OCI-M1 (cell line): ENCODE measurements at places on chromosomes 6 and 20.

- no peak for DNase-seq
These were observed 4.9 kb upstream of the ZNF831 start for GRCh38 chr20:59158673-59159072.

- DNase-seq: no peak
These were observed 569.7 kb downstream of the NKAIN2 start for GRCh38 chr6:124373386-124373785.

GRCh38 chr20:24501764-24502556 lies 32.5 kb downstream of the SYNDIG1 start:
- DNase-seq: no peak

DNA sequence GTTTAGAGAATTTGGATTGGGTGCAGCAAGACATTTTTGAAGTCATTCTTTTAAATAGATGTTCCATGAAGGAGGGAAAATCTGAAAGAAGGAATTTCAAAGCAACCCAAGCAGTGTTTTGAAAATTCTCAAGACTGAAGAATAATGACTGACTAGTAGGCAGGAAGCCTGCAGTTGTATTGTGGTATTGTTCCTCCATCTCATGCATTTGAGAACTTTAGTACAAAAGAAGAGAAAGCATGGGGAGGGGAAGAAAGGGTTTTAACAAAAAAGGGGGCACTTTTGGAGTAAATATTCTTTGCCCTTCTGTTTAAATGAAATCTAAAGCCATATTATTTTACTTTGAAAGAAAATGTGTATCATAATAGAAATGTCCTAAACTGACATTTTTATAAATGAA lies 6.6 kb downstream of the NCOA3 start:
- no peak for DNase-seq

DNA sequence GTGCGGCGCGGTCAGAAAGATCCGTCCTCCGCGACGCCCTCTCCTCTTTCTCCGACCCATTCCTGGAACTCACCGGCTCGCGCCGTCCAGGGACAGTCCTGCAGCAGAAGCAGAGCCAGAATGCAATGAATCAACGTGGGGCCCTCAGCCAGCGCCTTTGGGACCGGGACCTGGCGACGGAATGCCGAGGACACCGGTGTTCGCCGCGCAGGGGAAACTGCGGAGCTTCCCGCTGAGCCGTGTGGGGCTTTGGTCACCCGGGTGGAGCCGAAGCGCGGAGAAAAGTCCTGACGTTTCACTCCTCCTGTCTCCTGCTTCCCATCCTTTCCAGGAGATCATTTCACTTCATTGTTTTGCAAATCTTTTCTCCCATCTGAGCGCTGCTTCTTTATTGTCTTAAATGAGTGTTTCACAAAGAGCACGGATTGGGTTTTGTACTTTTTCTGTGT lies 26.5 kb downstream of the ULBP1 start:
- no peak for DNase-seq

DNA sequence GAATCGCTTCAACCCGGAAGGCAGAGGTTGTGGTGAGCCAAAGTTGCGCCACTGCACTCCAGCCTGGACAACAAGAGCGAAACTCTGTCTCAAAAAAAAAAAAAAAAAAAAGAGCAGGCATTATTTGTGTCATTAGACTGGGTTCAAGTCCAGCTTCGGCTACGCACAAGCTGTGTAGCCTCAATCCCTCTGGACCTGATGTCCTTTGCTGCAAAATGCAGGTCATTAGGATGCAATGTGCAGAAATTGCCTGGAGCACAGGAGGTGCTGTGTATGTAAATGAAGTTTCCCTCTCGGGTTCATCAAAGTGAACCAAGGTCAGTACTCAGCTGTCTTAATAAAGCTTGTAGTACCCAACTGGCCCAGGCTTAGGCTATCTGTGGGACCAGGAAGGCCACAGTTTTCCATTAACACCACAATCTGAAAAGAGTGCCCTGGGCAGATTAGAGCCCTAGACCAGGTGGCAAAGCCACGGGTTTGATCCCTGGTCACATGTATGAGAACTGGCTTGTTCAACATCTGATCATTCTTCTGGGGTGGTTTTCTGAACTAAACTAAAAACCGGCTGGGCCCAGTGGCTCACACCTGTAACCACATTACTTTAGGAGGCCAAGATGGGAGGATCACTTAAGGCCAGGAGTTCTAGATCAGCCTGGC lies 155.3 kb downstream of the ZMYND8 start:
- DNase-seq: peak; percentile 30

- peak; percentile 72 for DNase-seq
These were observed 422.5 kb upstream of the RGS17 start for GRCh38 chr6:153553627-153554026.

DNA sequence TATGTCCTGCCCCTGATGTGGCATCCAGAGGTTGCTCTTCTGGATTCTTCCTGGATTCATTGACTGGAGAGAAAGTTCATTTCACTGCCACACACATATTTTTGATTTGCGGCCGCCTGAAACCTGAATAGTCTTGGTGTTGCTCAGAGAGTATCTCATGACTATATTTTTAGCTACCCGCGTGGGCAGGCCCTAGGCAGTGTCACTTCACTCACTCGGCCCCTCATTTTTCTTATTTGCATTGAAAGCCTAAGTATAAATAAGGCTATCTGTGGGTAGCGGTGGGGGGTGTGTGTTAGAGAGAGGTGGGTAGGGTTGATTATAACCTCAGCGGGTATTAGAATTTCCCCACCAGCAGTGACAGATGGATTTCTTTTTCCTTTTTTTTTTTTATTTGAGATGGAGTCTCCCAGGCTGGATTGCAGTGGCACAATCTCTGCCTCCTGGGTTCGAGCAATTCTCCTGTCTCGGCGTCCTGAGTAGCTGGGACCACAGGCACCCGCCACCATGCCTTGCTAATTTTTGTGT lies 113.5 kb downstream of the JARID2 start:
- DNase-seq: no peak

GRCh38 chr6:76052314-76052713 lies 20.1 kb downstream of the IMPG1 start:
- DNase-seq: no peak
